ENCODE measurements at places on chromosomes 3 and 15.

DNA sequence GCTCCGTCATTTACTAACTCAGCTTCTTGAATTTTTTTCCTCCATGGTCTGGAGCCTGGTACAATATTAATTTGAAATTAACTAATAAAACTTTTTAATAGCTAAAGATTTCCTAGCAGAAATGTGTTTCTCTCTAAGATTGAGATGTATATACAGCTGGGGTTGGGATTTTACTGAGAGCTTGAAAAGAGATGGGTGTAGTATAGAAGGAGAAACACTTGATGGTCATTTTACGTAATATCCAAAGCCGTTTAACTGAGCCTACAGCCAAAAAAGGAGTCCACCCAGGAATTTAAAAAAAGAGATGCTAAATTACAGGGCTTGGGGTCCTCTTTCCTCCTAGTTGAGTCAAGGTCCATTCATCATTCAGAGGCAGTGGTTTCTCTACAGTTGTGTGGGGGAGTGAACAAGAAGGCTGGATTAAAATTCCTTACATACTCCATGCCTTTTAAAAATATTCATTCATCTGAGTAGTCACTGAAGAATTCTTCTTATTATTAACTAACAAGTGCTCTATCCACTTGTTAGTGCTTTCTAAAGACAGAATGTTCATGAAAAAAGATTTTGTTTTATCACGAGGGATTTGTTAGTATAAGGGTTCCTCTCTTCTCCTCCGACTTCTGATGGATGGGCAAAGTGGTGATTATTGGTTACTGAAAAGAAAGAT is 255.3 kb upstream of the IL12A start:
- no peak for DNase-seq

DNA sequence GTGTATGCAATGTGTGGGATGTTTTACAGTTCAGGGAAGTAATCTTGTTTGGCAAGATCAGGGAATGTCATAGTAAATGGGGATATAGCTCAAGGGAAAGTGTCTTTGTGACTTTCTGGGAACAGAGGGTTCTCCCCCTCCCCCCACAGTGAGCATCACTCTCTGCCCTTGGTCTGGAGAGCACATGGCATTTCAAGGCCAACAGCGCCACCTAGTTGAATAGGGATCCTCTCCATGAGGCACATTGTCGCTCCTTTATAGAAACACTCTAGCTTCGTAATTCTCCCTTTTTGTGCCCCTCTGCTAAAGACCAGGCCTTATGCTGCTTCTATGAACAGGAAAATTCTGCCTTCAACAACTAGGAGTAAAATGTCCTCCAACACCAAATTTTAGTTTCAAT is 37.1 kb upstream of the ARNT2 start:
- DNase-seq = no peak

GRCh38 chr15:101492766-101493692 is 3.5 kb upstream of the PCSK6 start:
- no peak for DNase-seq

GRCh38 chr15:73918784-73919183 is 7.5 kb upstream of the LOXL1 start:
- no peak for DNase-seq

All from stimulated activated CD4-positive, alpha-beta T cell treated with anti-CD3 and anti-CD28 coated beads, Interleukin-1b, Interleukin-23, amount 100 ng/mL, for 1 hour (primary cell).